ENCODE measurements at places on chromosomes 1 and 21.
A peak's percentile ranks its signal among the peaks of the same experiment; 100 is the strongest.

- no peak for DNase-seq
These were observed 118.2 kb downstream of the MAGI3 start for GRCh38 chr1:113508364-113509164.

DNA sequence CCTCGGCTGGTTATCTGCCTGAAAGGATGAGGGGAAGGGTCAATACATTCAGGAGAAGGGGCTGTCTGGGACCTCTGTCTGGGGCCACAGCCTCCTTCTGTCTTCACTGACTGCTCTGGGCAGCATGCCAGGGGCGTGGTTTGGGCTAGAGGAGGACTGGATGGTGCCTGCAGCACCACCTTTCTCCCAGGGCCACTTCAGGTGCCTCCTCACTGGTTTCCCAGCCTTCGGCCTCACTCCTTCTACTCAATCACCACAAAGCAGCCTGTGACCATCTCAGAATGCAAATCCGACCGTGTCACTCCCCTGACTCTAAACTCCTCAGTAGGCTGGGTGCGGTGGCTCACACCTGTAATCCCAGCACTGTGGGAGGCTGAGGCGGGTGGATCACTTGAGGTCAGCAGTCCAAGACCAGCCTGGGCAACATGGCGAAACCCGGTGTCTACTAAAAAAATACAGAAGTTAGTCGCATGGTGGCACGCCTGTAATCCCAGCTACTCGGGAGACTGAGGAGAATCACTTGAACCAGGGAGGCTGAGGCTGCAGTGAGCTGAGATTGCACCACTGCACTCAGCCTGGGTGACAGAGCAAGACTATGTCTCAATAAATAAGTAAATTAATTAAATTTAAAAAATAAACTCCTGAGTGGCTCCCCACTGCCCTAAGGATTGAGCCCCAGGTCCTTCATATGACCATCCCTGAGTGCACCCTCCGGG, 50.1 kb upstream of the ECE1 start:
- DNase-seq = peak; percentile 7

- DNase-seq = no peak
These were observed 8.6 kb upstream of the ACTRT2 start for GRCh38 chr1:3012456-3013291.

DNA sequence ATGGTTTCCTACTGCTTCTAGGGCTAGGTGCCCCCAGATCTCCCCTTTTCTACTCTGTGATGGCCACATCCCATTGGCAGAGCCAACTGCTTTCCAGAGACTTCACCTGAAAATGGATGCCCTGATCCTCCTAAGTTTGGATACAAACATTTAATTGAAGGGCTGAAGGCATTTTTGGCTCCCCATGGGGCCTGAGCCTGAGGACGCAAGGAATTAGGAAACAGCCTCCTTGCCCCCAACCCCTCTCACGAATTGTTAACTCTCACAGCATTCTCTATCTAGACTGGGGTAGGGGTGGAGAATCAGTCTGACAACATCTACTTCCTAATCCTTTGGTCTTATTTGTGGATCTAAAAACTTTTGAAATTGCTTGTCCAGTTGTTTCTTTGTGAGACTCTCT, 108.5 kb upstream of the KCNK2 start:
- DNase-seq = no peak

DNA sequence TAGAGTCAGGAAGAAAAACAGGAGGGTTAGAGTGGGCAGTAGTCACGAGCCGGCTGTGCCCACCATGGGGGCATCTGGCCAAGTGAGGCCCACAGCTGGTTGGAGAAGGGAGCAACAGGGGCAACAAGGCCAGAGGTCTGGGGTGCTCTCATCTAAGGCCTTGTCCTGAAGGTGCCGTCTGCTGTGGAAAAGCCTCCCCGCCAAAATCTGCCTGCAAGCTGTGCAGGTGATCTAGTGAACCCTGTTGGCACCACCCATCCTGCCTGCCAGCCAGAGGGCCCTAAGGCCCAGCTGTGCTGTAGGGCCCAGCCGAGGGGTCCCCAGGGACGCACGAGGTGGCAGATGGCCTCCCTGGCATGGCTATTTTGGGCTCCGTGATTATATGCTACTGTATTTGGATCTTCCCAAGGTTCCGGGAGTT, 51.3 kb downstream of the LGR6 start:
- DNase-seq = peak; percentile 86

DNA sequence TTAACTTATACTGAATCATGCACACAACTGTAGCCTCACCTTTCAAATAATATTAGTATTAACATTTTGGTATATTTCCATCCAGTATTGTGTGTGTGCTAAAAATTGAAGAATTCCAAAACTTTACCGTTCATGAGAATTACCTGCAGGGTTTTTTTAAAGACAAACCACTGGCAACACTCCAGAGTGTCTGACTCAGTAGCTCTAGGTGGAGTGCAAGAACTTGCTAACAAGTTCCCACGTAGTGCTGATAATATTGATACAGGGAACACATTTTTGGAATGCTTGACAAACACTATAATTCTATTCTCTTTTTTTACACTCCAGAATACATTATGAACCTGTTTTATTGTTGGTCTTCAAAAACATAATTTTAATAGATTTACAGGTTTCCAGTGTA, 27.7 kb upstream of the SLC5A9 start:
- DNase-seq = no peak

DNA sequence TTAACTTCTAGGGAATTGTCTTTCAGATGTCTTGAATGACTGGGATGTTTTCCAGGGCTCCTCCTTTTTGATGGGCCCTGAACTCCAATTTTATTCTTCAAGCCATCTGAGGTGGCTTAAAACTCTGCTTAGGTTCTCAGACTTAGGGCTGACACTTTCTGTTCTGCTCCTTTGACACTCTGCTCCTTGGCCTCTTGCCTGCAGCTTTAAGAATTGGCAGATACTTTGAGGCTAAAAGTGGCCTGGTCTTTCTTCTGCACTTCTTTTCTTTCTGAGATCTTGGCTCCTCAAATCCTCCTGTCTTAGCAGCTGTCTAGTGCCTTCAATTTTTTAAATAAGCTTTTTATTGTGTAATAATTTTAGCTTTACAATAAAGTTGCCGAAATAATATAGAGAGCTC, 294.6 kb downstream of the RPS6KC1 start:
- no peak for DNase-seq

DNA sequence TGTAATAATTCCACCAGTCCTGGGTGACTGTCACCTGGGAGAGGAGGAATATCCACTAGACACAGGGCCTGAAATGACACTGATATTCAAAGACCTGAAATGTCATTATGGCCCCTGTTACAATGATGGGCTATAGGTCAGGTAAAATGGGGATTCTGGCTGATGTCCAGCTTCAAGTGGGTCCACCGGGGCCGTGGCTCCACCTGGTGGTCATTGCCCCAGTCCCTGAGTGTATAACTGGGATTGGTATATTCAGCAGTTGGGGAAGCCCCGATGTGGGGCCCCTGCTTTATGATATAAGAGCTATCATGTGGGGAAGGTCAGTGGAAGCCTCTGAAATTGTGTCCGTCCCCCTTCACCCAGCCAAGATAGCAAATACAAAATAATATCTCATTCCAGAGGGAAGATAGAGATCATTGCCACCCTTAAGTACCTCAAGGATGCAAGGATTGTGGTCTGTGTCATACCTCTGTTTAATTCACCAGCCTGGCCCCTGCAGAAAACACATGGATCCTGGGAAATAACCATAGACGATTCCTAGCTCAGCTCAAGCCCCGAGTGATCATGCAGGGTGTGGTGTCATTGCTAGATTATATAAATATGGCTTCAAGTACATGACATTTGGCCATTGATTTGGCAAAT, 19.4 kb downstream of the PLEKHO1 start:
- peak; percentile 45 for DNase-seq

DNA sequence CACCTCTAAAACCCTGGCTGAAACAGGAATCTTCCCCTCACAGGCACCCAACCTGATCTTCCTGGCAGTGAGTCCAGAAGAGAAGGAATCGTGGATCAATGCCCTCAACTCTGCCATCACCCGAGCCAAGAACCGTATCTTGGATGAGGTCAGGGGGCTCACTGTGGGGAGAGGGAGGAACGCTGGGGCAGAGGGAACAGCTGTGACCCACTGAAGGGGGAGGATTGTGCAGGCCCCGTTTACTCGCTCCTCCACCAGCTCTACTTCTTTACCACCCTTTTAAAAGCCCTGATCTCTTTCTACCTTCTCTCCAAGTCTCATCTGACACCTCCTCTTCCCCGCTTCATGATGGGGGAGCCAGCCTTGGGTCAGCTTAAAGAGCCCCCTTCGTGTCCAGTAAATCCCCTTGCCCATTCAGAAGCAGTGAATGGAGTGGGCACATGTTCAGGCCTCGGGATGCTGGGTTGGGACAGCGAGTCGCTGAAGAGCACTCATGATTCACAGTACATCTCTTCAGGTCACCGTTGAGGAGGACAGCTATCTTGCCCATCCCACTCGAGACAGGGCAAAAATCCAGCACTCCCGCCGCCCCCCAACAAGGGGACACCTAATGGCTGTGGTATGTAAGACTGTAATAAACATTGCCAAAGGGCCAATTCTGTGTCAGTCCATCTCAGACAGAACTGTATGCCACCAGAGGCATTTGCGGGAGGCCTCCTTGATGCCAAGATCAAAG, 7.3 kb downstream of the PLEKHO1 start:
- no peak for DNase-seq

DNA sequence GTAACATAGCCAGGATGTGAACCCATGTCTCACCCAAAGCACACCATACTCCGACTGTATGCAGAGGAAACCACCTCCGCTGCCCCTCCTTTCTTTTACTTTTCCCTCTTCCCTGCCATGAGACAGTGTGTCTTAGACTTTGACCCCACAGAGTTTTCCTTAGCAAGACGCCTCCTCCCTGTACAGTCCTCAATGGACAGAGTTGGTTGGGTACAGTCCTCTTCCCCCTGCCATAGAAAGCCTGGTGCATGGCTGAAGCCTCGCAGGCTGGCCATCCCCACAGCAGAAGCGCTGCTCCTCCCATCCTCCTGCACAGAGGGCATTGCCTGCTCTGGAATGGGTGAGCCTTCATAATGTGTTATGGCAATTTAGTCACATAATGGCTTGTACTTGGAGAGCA, 127.9 kb downstream of the PLPP3 start:
- DNase-seq = no peak

DNA sequence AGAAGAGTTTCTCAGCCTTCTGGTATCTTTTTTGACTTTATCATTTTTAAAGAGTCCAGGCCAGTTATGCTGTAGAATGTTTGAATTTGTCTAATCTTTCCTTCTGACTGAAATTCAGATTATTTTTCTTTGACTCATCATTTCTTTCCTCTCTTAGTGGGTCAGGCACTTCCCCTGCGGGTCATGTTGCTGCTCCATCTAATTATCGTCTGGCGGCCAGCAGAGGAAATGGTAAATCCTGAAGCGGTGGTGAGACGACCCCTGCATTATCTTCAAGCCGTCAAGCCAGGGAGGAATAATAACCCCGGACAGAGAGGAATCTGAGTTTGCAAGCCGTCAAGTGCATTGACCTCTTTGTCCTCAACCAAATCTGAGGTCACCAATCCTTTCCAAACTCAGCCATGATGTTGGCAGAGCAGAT, 102.1 kb downstream of the ADSS2 start:
- DNase-seq = no peak

GRCh38 chr1:26096471-26096870, 15.2 kb upstream of the PDIK1L start:
- DNase-seq = no peak

DNA sequence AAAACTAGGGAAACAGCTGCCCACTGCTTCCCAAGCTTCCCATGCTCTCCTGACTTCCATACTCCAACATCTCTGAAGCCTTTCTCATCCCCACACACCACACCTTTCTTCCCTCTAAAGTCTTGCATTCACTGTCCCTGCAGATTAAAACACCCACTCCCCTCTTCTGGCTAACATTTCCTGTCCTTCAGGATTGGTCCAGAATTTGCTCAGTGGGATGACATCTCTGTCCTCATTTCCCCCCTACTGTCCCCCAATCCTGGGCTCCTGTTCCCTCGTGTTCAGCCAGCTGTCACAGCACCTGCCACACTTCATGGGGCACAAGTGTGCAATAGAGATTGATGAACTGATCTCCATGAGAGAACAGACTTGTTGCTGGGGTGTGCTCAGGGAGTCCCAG, 82.7 kb downstream of the KCND3 start:
- peak; percentile 84 for DNase-seq

- DNase-seq = no peak
These were observed 7.2 kb downstream of the RNF187 start for GRCh38 chr1:228494391-228494790.

DNA sequence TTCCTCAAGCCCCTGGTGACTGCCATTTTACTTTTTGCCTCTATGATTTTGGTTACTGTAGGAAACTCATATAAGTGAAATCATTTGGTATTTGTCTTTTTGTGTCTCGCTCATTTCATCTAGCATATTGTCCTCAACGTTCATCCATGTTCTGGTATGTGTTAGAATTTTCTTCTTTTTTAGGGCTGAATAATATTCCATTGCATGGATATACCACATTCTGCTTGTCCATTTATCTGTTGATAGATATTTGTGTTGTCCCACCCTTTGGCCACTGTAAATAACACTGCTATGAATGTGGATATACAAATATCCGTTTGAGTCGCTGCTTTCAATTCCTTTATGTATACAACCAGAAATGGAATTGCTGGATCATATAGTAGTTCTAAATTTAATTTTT, 4.5 kb upstream of the GALNT2 start:
- no peak for DNase-seq

GRCh38 chr1:46528297-46528955, 23.0 kb downstream of the KNCN start:
- DNase-seq = peak; percentile 74

DNA sequence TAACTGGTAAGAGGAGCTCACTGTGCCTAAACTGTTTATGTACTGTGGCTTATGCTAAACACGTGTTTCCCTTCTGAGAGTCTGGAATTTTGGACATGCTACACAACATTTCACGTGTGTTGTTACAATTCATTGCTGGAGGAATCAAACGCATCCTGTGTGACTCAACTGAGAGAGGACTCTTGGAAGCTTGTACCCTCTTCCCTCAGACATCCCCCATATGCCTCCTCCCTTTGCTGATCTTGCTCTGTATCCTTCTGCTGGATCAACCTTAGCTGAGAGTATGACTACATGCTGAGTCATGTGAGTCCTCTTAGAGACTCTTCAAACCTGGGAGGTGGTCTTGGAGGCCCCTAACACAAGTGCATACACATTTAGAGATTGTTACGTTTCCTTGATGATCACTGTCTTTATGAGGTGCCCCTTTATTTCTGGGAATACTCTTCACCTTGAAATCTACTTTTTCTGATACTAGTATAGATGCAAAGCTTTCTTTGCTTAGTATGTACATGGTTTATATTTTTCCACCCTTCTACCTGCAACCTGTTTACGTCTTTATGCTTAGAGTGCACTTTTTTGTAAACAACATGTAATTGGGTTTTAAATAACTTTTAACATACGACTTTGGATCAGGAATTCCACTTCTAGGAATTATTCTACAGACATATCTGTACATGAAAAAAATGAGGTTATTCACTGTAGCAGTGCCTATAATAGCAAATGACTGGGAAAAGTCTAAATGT, 8.7 kb downstream of the NPHP4 start:
- no peak for DNase-seq

- DNase-seq = no peak
These were observed 6.2 kb downstream of the ADGRB2 start for GRCh38 chr1:31757989-31758388.

Data from NCI-H524 (cell line).